GOT3 (cell line): ENCODE measurements at places on chromosomes 12 and 14.

GRCh38 chr12:119385659-119386058, 51.1 kb downstream of the CCDC60 start:
- no peak for DNase-seq

- DNase-seq = no peak
Observed at GRCh38 chr12:8014836-8015235, 17.7 kb upstream of the FOXJ2 start.

- no peak for DNase-seq
Observed at GRCh38 chr12:103632554-103633216, 45.6 kb downstream of the STAB2 start.

GRCh38 chr12:52207895-52208294, 16.1 kb upstream of the KRT80 start:
- no peak for DNase-seq

- DNase-seq = no peak
Observed at GRCh38 chr14:38003746-38004609, 203.7 kb upstream of the SSTR1 start.

DNA sequence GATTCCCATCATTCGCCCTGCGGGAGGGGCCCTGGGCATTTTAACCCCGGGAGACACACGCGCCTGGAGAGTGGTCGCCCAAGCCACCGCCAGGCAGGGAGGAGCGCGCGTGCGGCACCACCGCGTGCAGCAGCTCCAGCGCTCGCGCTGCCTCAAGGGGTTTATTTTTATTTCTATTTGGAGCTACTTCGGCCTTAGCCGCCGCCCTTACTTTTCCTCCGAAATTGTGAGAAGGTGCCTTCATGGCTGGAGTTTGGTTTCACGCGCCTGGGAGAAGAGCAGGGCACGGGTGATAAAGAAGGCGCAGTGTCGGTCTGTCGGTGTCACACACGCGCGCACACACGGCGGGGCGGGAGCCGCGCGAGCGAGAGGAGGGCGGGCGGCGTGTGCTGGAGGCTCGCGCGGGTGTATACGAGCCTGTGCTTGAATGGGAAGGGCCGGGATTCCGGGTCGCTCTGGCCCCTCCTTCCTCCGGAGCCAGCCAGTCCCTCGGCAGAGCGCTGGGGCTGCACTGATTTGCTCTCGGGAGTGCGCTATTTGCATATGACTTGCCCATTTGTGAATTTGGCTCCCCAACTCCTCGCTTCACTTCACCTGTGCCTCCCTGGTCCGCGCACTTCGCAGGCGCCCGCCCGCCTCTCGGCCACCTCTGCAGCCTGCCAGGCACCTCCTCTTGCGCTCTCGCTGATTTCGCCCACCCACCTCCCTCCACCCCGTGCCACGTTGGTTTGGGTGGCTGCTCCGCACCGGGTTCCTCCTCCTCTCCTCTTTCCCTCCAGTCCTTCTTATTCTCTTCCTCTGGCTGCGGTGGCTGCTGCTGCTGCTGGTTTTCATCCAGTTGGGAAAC, 932.3 kb downstream of the DIO2 start:
- no peak for DNase-seq

DNA sequence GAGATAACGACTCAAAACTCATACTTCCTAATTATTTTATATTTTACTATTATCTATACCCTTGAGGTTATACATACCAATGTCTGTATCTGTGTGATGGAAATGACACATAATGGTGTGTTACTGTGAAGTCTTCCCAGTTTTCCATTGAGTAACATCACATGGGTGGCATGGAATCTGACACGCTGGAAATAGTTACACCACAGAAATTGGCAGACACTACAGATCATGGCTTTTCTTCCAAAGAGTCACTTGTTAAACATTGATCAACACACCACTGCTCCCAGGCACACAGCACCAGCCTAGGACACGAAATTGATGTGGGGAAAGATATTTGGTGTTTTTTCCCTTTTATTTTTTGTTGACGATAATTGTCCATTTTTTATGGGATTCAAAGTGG, 33.0 kb upstream of the VWF start:
- no peak for DNase-seq

DNA sequence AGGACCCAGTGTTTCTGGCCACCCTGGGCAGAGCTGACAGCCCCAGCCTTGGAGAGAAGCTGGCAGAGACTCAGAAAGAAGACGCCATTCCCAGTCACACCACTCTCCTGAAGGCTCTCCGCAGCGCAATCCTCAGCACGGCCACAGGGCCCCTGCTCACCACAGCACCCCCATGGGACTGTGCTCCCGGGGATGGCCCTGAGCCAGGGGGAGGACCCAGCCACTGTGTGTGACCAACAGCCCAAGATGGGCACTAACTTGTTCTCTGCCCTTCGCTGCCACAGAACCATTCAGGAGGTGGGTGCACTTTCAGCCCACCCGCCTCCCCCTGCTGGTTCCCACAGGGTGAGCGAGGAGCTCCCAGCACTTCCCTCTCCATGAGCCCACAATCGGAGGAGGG, 57.1 kb downstream of the CCNK start:
- DNase-seq = no peak

DNA sequence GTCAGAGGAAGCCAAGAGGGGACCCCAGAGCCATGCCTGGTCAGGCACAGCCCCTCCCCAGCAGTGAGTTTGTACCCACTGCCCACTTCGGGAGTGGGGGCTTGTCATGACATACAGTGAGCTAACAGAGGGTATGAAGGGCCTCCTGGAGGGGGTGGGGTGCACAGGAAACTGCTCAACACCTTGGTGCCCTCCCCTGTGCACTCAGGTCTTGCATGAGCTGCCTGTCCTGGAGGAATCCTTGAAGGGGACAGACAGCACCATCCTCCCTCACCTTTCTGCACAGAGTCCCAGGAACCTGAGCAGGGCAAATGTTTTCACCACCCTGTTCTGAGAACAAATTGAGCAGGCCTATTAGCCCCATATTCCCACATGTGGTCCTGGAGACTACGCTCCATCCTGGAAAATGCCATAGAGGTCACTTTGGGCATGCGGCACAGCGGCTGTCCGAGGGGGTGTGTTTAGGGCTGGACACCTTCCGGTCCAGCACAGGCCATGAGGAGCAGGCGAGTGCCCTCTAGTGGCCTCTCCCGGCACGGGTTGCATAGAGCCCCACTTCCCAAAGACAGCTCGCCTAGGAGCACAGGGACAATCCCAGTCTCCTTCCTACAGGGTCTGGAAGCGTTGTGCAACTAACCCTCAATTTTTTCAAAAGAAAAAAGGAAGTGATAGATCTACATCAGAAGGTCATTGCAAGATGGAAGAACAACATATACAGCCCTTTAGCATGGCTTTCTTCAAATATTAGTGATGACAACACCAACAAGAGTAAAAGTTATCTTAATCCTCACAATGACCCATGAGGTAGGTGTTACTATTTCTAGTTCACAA, 31.9 kb upstream of the ZFP36L1 start:
- no peak for DNase-seq

DNA sequence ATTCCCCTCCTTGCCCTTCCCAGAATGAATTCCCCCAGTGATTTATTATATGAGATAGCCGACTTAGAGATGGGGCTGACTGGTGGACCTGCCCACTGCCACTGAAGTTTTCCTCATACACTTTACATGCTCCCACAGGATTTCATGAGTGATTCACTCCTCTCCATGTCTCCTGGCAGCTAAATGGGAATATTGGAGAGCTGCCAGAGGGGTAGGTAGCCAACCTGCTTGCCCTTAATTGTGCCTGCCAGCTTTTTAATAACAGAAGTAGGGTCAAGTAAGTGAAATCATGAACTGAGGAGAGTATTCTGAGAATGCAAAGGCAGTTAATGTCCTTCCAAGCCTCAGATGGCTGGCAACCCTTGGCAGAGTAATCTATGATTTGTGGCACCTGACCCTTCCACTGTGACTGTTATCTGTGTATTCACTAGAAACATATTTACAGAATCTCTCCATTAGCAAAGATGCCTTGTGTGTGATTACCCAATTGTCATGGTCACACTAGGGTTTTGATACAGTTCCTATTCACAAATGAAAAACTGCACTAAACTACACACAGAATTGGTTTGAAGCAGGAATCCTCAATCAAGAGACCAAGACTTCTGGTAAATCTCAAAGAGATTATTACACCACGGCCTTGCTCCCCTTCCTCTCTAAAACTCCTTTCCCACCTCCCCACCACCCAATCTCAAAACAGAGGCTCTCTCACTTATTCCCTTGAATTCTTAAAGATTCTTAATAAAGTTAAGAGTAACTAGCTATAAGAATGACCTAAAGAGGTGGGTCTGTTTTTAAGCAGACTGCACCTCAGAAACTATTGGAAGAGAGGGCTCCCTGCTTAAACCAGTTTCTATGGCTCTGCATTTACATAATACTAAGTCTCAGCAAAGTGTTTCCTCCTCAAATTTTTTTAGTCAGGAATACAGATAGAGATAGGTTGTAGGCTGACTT, 17.2 kb downstream of the NKX2-1 start:
- no peak for DNase-seq

DNA sequence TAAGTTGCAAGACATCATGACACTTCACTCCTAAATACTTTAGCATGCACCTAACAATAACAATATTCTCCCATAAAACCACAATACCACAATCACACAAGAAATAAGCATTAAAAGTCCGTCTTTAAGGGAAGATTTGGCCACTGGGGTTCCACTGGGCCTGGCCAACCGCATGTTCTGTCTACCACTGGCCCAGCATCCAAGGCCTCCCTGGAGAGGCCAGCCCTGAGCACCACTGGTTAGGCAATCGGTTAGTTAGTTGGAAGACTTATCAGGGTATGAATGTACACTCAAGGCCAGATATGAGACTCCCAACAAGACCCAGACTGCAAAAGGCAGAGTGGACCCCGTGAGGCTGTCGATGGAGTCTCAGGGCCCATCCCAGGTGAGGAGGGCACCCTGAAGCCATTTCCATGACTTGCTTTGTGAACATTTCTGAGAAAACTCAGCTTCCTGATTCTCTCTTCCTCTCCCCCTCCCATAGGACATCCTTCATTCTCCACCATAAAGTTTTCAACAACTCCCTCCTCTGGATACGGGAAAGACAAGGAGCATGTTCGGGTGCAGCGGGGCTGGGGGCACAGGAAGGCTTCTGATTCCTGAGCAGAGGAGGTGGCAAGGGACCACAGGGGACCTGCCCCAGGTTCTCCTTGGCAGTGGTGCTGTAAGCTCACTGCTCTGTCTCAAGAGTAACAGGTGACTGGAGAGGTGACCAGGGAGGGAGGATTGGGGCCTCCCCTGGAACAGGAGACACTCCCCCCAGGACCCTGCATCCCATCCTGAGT, 5.9 kb downstream of the PXN start:
- no peak for DNase-seq

DNA sequence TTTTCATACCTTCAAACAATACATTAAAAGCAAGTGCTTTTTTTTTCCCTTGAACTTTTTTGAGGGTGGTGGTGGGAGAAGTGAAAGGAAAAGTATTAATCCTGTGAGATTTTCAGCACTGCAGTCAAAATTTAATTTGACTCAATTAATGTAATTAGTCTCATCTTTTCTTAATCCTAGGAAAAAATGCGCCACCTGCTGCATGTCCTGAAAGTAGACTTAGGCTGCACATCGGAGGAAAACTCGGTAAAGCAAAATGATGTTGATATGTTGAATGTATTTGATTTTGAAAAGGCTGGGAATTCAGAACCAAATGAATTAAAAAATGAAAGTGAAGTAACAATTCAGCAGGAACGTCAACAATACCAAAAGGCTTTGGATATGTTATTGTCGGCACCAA, 52.2 kb downstream of the SPATA7 start:
- no peak for DNase-seq

GRCh38 chr12:123992118-123992825, 19.3 kb downstream of the ZNF664 start:
- no peak for DNase-seq

DNA sequence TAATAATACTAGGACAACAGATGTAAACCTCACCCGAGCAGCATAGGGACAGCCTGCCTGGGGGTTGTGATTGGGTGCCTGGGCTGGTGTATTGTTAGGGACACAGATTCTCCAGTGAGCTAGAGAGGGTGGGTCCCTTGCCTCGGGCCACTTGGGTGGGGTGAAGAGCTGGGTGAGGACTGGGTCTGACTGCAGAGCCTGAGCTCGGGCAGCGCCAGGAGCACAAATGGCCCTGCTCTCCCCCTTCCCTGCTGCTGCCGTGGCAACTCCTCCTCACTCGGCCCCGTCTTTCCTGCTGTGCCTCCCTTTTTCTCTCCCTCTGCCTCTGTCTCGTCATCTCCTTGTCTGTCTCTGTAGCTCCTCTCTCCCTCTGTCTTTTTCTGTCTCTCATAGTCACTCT, 115.4 kb downstream of the GLT1D1 start:
- no peak for DNase-seq

DNA sequence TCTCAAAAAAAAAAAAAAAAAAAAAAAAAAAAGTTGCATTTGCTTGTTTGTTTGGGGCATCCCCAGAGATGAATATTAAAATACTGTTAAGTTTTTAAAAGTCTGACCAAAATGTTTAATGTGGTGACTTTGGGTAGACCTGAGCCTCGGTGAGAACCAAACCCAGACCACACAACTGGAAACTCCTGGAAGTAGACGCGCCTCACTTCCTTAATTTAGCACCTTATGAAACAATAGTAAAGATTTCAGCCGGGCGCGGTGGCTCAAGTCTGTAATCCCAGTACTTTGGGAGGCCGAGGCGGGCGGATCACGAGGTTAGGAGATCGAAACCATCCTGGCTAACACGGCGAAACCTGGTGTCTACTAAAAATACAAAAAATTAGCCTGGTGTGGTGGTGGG, 9.3 kb downstream of the NFKBIA start:
- no peak for DNase-seq

GRCh38 chr14:75561013-75561432, 17.4 kb upstream of the FLVCR2 start:
- DNase-seq = peak; percentile 1

GRCh38 chr14:102568115-102568614, 24.3 kb upstream of the RCOR1 start:
- DNase-seq = no peak

DNA sequence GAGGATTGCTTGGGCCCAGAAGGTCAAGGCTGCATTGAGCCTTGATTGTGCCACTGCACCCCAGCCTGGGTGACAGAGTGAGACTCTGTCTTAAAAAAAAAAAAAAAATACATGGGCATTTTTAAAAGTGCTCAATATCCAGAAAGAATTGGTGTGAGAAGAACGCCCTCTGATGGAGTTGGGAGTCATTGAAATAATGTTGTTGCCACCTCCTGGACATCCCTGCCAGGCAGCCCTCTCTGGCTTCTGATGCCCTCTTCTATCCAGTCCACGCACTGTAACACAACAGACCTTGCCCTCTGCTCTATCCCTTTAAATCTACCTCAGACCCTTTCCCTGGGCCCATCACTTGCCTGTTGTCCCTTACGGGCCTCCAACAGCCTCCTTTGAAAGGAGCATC, 4.9 kb downstream of the PTGDR start:
- DNase-seq = no peak

- no peak for DNase-seq
Observed at GRCh38 chr12:40207551-40207950, 17.2 kb upstream of the LRRK2 start.

DNA sequence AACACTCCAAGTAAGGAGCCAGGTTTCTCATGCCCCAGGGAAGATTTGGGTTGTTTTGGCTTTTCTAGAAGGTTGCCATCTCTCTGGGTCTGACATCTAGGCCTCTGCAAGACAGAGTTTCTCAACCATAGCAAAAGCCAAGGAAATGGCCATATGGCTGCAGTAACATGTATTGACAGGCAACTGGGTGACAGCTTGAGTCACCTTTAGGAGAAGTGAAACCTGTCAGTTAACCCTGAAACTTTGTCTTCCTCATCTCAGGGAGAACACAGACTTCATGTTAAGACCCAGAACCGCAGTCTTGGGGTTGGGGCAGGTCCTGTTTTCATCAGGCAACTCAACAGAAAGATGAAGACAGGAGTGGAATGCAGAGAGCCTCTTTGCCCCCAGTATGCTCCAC, 46.0 kb upstream of the PLBD1 start:
- DNase-seq = no peak

- DNase-seq = no peak
Observed at GRCh38 chr12:3350432-3350831, 140.6 kb upstream of the PRMT8 start.
